MM.1S (cell line): ENCODE measurements at places on chromosomes 3 and 15.

- DNase-seq, result no peak
Measured at GRCh38 chr15:66505430-66505811, 295 bp downstream of the ZWILCH start.

DNA sequence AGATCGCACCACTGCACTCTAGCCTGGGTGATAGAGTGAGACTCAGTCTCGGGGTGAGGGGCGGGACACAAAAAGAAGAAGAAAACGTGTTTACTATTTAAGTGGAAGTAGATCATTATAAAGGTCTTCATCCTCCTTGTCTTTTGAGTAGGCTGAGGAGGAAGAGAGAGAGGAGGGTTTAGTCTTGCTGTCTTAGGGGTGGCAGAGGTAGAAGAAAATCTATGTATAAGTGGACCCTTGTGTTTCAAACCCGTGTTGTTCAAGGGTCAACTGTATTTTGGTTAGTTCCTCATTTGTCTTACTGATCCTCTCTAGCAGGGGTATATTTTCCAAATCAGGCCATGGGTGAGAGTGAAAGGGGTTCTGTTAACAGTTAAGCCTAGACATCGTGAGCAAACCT, 40.1 kb downstream of the TRIM71 start:
- DNase-seq, result no peak

DNA sequence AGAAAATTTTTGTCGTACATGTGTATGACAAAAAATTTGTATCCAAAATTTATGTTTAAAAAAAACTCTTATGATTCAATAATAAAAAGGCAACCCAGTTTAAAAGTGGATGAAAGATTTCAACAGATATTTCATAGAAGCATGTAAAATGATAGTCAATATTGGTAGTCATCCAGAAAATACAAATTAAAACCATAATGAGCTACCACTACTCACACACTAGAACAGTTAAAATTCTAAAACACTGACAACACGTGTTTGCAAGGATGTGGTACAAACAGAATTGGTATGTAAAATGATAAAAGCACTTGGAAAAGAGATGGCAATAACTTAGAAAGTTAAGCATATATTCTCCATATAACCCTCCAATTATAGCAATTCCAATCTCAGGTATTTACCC, 303.0 kb upstream of the NR2F2 start:
- no peak for DNase-seq

GRCh38 chr3:110708156-110708555, 363.5 kb upstream of the NECTIN3 start:
- DNase-seq, result no peak

GRCh38 chr3:30610702-30611368, 4.4 kb downstream of the TGFBR2 start:
- DNase-seq, result no peak

DNA sequence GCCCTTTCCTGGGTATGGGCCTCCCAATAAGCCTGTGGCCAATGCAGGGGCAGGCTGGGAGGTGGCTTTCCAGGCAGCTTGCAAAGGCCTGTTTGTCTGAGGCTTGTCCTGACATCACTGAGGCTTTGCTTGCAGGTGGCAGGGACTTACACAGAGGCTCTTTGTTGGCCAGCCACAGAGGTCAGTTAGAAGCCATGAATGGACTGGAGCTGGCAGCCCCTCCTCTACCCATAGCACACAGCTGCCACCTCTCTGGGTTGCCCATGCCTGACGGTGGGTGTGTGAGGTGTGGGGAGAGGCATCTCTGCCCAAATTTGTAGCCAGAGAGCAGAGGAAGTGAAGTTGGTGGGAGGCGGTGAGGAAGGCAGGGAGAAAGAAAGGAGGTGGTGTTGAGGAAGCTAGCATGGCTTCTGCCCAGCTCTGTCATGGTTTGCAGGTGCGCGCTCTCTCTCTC, 17.1 kb downstream of the LIMD1 start:
- peak; percentile 54 for DNase-seq

GRCh38 chr3:98291332-98291957, 9.1 kb downstream of the OR5H2 start:
- DNase-seq, result no peak

DNA sequence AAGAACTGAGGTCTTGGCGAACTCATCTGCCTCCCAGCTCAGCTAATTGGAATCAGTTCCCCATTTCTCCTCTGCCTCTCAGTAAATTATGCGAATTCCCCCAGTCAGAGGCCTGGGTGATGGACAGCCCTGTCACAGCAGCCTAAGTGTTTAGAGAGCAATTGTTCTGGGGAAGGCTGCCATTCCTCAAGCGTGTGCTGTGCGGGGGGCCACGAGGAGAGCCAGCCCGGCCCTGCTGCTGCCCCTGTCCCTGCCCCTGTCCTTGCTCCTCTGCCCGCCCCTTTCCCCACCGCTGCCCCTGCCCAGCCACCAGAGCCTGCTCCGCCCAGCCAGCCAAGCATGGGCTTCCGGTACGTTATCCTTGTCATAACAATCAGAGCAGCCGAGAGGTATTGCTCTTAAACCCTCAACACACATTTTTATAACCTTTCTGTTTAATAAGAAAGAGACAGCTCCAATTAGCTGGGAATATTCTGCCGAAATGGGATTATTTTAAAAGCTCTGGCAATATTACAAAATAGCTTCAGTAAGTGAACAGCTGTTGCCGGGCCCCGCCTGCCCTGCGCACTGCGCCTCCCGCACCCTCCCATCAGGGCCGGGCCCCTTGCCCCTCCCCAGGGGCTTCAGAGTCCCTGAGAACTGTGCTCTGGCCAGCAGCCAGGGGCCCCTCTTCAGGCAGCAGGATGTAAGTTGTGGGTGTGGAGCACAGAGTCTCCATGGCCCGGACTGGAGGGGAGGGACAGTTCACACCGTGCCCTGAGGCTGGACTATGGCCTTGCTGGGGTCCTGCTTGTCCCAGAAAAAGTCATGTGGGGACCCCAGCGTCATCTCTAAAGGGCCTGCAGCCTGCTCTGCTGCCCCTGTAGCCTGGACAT, 12.4 kb upstream of the CACNA2D2 start:
- no peak for DNase-seq

- DNase-seq, result peak; percentile 21
Measured at GRCh38 chr3:108428586-108428985, 81.8 kb downstream of the MYH15 start.

DNA sequence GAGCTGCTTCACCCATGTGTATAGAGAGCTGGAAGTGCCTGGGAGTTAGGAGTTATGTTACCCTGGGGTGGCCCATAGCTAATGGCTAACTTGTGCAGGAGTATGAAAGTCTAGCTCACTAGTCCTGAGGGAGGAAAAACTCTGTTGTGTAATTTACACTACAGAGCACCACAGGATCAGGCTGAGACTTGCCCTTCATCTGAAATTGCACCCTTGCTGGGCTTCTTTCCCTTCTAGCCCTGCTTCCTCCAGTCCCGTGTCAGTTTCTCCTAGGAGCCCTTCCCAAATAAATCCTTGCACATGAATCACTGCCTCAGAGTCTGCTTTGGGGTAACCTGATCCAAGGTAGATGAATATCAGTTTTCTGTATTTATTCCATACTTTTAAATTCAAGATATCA, 40.0 kb downstream of the CTXND1 start:
- DNase-seq, result no peak

DNA sequence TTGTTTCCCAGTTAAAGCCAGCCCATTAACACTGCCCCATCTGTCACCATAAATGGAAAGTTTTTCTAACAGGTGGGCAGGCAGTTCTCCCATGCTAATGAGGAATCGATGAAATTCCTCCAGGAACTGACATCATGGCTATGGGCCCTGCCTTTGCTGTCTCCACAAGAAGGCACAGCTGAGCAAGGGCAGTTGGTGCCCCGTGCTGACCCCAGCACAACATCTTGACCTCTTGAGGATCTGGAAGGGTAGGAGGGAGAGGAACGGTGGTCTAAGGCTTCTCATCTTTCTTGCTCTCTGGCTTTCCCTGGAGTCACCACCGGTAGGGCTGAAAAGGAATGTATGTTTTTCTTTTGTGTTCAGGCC, 46.7 kb downstream of the CHCHD6 start:
- DNase-seq, result no peak

DNA sequence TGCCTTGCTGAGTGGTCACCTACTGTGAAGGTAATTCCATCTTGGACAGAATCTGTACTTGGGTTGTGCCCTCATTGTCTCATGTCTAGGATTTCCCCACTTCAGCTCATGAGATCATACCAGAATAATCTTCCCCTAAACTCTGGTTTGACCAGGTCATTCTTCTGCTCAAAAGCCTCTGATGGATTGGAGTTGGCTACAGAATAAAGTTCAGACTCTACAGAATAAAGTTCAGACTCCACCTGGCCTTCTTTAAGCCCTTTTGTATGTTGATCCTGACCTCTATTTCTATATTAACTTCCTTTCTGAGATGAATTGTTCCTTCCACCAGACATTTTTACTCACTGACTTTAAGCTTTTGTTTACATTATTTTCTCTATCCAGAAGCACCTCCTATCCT, 6.4 kb upstream of the GLCE start:
- DNase-seq, result no peak

DNA sequence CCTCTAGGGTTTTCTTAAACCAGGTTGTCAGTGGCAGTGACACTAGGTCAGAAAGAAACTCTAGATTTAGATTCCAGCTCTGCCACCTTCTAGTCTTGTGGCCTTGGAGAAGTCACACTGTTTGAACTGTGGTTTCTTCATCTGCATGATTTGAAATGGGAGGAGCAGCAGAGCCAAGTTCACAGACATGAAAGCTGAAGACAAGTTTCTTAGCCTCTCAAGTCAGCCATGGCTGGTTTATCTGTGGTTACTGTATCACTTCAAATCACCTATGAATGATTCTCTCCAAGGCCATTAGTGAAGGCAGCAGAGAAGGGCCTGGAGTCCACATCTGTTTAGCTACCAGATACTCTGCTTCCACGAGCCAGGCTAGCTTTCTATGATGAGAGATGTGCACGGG, 15.6 kb downstream of the CLEC3B start:
- peak; percentile 39 for DNase-seq

- DNase-seq, result no peak
Measured at GRCh38 chr3:173921732-173922131, 524.2 kb downstream of the NLGN1 start.

GRCh38 chr3:9934235-9934621, 594 bp downstream of the CRELD1 start:
- no peak for DNase-seq

GRCh38 chr3:112638327-112639020, 2.5 kb downstream of the CCDC80 start:
- DNase-seq, result no peak

DNA sequence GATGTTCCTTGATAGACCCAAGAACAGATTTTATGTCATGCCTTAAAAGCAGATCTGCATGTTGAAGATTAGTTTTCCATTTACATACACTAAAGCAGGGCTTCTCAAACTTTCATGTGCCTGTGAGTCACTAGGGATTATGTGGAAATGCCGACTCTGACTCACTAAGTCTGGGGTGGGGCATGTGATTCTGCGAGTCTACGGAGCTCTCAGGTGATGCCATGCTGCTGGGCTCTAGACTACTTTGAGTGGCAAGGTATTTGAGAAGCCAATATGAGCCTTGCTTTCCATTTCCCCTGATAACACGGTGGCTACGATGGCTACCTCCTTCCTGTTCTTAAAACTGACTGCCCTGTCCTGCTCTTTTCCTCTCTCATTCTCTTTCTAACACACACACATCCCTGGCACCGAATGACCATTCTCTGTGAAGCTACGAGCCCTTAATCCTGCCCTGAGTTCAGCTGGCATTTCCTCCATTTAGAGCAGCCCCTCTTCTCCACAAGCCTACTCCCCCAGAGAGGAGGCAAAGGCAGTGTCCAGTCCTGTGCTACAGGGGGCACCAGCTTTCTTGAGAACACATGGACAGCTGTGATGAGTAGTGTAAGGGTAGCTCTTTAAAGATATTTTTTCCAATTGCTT, 39.7 kb upstream of the PYGO1 start:
- DNase-seq, result no peak

GRCh38 chr15:67175643-67176071, 78.8 kb downstream of the AAGAB start:
- DNase-seq, result no peak

DNA sequence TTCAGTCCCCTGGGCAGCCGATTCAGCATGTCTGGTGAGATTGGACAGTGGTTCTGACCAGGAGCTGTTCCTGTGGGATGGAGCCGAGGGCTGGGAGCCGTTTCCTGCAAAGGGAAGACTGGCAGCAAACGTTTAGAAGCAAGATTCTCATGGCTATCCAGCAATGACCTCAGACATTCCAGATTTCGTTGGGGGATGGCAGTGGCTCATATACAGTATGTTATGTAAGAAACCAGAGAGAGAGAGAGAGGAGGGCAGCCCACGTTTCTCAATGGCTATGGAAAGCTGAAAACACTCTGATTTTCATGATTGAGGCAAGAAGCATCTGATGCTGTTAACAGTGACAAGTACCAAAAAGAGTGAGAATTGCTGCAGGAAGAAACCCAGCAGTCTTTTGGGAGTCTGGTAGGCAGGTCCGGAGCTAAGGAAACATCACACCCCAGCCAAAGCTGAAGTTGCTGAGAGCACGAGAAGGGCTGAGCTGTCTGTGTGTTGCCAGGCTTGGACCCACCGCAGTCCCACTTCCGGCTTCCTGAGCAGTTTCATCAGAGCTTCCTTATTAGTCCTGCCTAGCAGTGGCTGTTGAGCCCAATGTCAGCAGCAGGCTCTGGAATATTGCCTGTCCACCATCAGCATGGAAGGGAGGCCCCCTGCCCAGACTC, 25.6 kb upstream of the VPS8 start:
- no peak for DNase-seq

- DNase-seq, result no peak
Measured at GRCh38 chr3:20773320-20773984, 587.4 kb upstream of the SGO1 start.

- DNase-seq, result peak; percentile 23
Measured at GRCh38 chr15:96130734-96131133, 199.8 kb upstream of the NR2F2 start.

- no peak for DNase-seq
Measured at GRCh38 chr3:179460260-179460659, 9.0 kb upstream of the GNB4 start.

GRCh38 chr3:155303540-155304097, 10.1 kb upstream of the STRIT1 start:
- DNase-seq, result no peak

GRCh38 chr3:31420311-31420710, 112.4 kb upstream of the STT3B start:
- DNase-seq, result no peak

- no peak for DNase-seq
Measured at GRCh38 chr3:160038862-160039562, 50.4 kb downstream of the IL12A start.

DNA sequence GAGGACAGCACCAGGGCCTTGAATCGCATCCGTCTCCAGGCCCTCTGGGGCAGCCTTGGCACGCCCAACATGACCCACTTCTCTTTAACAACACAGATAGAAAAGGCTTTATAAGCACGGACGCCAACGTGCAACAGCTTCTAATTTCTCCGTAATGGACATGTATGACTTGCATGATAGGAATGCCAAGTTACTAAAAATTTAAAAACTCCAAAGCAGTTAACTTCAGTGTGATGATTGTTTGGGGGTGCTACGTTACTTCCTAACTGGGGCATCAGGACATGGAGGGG, 30.9 kb upstream of the SNRPA1 start:
- no peak for DNase-seq

GRCh38 chr3:146468234-146468633, 1.1 kb downstream of the PLSCR2 start:
- no peak for DNase-seq
